Activated T-helper 1 cell treated with Interleukin-2 at 50 U/mL for 16 hours (primary cell): ENCODE measurements at places on chromosomes 2 and 18.

- DNase-seq: no peak
Observed at GRCh38 chr2:196743165-196743564, 56.3 kb downstream of the GTF3C3 start.

- DNase-seq: no peak
Observed at GRCh38 chr2:23492921-23493320, 107.9 kb downstream of the KLHL29 start.

DNA sequence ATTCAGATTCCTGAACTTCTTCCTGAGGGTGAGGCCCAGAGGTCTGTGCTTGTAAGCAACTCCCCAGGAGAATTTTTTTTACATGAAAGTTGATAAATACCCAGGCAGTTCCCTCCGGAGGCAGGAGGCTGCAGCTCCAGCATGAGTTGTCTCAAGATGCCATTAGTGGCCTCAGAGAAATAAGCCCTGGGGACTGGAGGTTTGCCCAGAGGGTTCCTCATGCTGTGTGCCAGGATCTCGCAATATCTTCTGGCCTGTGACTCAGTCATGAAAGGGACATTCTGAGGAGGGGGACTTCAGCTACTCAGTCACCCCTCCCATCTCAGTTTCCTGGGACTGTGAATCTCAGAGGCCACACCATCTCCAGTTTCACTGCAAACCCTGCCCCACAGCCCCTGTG is 49.9 kb downstream of the LYPD1 start:
- no peak for DNase-seq

DNA sequence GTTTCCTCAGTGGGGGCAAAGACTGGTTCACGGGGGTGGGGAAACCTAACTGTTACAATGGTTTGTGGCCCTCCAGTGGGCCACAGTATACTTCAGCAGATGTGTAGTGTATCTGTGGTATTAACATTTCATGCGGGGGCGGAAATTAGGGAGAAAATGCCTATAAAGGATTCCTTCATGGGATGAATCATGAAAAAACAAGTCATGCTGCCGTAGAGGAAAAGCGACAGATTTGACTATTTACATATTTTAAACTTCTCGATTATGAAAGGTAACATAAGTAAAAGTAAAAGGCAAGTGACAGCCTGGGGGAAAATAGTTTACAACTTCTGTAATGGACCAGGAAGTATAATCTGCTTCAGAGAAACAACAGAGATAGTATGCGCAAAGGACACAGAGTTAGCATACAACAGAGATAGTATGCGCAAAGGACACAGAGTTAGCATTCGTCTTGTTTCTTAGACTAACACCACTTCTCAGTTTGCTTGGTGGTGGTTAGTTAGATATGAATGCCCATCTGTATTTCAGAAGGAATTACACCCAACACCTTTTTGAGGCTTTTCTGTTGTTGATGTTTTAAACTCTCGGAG is 41.1 kb downstream of the MRPS9 start:
- DNase-seq: no peak

DNA sequence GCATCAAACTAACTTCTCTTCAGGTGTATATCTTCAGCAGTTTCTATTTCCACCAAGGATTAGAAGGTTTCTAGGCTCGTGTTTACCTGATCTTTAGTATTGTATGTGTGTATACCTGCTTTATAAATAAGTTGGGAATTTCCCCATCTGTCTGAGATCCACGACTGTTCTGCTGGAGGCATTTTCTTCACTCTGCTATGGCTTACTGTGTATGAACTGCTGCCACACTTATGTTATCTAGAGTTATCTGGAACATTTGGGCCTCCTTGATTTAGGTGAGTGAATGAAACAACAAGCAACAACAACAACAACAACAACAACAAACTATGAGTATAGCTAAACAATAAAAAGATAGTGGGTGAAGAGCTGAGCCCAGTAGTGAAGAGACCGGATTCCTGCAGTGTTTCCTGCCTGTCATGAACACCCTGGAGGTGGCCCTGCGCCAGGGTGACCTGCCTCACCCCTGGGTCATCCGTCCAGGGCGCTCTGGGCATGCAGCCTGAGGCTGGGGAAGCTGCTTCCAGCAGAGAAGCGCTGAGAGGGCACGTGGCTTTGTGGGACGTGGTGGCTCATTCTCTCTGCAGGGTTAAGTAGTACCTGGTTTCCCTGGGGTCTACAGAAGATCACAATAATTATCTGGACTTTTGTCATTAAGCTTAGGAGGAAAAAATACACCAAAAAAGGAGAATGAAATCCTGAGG is 56.1 kb upstream of the GATA6 start:
- no peak for DNase-seq

- no peak for DNase-seq
Observed at GRCh38 chr2:233371641-233372040, 17.3 kb downstream of the DGKD start.

DNA sequence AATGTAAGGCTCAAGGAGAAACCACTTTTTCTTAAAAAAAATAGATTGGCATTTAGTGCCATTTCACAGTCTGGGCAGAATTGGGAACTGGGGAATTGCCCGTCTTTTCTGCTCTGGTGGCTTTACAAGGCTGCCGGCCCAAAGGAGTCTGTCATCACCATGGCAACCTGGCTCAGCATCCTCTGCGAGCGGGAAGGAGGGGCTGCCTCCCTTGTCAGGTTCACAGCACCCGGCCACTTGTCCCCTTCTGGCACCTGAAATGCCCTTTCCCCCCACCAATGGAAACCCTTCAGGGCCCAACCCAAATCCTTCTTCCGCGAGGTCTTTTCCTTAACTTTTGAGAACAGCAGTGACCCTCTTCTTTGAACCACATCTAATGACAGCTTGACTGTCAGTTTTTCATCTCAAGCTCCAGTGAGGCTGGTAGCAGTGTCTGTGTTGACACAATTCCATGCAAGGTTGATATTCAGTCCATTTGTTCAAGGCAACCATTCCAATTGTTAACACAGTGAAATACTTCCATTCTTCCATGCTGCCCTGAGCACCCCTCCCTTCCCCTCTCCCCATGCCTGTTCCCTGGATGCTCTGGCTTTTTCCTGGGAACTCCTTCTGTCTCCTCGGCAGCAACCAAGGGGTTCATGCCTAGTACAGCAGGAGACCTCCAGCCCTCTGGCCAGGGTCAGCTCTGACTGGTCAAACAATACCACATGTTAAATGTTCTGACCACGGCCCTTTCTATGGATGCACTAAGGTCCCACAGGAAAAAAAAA is 79.6 kb downstream of the DNER start:
- DNase-seq: no peak

- no peak for DNase-seq
Observed at GRCh38 chr18:31204833-31205232, 42.2 kb upstream of the DSC1 start.

GRCh38 chr2:12127638-12128037 is 381.2 kb downstream of the LPIN1 start:
- DNase-seq: no peak

GRCh38 chr2:137154946-137155345 is 389.6 kb downstream of the THSD7B start:
- DNase-seq: no peak

- DNase-seq: no peak
Observed at GRCh38 chr2:108945969-108946368, 43.1 kb downstream of the EDAR start.

- DNase-seq: no peak
Observed at GRCh38 chr2:240990726-240991377, 7.6 kb upstream of the SNED1 start.

DNA sequence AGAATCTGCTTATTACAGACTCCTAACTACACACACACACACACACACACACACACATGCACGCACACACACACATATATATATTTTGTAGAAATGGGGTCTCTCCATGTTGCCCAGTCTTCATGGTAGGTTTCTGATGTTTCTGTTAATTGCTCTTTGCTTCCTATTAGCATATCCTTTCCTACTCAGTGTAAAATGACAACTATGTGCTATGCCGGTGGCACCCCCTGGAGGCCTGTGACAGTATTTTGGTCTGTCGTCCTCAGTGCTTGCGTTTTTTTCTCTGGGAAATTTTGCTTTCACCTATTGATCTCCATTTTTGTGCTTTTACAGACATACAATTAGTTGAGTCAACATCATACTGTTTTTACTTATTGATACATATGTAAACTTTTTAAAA is 322.1 kb downstream of the LRRTM1 start:
- DNase-seq: no peak

- no peak for DNase-seq
Observed at GRCh38 chr2:48723129-48723528, 32.4 kb downstream of the LHCGR start.

DNA sequence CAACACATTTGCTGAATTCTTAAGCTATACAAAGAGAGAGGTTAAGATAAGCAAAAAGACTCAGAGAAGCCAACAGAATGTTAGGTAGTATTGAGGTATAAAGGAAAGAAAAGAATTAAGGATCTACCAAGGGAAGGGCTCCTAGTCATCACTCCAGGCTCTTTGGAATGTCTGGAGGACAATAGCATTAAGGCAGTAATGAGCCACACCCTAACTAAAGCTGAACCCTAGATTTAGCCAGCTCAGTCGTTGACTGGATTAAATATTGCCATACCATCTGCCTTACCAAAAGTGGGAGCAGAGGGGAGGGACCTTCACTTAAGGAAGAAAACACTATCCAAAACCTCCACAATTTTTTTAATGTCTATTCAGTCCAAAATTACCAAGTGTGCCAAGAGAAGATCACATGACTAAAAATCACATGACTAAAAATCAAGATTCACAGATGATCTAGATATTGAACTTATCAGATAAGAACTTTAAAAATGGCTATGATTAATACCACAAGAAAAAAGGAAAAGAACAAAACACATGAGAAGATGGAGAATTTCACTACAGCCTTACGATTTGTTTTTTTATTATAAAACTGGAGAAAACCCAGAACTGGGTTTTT is 59.7 kb downstream of the EXOC6B start:
- DNase-seq: no peak

DNA sequence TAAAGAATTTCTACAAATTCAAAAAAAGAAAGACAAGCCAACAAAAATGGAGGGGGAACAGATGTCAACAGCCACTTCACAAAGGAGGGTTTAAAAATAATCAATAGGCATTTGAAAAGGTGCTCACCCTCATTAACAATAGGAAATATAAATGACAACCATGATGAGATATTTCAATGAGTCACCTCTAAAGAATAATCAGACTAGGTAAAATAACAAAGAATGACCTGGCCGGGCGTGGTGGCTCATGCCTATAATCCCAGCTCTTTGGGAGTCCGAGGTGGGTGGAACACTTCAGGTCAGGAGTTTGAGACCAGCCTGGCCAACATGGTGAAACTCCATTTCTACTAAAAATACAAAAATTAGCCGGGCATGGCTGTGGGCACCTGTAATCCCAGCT is 133.6 kb downstream of the KCNE4 start:
- no peak for DNase-seq

DNA sequence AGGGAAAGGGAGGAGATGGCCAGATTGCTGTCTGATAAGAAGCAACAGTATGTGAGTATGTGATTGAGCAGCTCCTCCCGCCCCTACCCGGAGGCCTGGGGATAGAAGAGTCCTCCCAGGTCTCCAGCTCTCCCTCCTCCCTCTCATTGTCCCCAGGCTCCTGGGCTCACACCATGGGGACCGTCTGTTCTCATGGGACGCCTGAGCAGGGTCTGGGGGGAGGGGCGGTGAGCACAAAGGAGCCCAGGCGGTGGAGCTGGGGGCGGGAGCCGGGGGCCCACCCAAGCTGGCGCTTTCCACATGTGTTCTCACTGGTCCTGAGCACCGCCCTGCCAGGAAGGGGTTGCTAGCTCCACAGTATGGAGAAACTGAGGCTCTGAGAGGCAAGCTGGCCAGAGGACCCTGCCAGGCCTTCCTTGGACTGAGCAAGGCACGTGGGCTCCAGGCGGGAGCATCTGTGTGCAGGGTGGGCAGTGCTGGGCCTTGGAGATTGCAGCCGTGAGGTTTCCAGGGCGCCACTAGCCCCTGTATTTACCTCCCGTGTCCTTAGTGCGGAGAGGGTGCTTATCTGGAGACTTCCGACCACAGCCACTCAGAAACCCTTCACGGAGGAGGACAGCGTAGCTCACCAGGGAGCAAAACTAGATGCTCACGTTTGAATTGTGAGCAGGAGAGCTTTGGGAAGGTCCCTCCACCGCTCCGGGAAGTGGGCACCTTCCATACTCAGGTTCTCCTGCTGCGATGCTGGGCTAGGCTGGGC is 37.4 kb downstream of the PDIA6 start:
- no peak for DNase-seq

GRCh38 chr2:149235816-149236375 is 94.5 kb upstream of the LYPD6 start:
- DNase-seq: no peak

- DNase-seq: no peak
Observed at GRCh38 chr2:241592126-241592845, 33.7 kb downstream of the BOK start.

DNA sequence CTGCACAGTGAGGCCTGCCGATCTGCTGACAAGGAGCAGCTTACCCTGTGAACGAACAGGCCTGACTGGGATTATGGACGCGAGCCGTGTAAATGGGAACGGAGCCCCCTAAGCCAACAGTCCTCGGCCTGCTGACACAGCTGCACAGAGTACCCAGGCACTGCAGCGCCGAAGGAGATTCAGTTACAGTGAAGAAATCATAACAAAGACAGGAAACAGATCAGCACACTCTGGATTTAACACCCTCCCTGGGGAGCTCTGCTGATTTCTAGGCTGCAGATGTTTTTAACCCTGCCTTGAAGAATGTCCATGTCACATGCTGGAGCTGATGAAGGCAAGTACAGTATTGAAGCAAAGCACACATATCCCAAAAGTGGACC is 43.4 kb downstream of the COLEC12 start:
- DNase-seq: no peak

DNA sequence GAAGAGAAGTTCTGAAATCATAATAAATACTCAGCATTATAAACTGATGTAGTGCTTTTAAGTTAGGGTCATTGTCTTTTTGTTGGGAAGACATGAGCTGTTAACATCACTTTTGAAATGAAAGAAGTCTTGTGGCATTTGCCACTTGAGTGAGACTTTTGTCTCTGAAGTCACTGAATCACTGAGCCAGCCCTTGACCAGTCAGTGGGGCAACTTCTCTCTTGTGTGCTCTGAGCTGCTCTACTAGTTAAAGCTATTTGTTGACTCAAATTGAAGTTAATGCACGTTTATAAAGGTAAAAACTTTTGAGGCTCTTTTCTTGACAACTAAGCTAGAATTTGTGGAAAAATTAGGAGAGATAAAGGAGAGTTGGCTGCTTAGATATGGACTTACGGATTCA is 6.7 kb downstream of the WDR43 start:
- DNase-seq: no peak

DNA sequence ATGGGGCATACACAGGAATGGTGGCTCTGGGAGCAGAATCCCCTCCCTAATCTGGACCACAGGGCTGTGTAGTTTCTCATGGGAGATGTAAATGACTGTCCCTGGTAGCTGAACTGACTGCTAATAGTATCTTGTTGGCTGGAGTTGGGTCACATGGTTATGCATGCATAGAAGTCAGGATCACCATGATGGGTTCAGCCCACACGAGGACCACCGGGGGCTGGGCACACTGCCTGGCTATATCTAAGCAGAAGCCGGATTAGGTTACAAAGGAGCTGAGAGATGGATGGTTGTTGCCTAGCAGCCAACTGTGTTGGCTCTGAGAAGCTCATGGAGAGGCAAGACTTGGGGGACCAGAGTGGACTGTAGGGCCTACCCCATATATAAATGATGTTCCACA is 6.7 kb upstream of the MAP3K2 start:
- DNase-seq: no peak
